ENCODE measurements at places on chromosomes 6 and 20.
A peak's percentile ranks its signal among the peaks of the same experiment; 100 is the strongest.

GRCh38 chr20:43065299-43065698, 124.4 kb downstream of the PTPRT start:
- DNase-seq = no peak

GRCh38 chr6:6260196-6260722, 60.2 kb downstream of the F13A1 start:
- no peak for DNase-seq

DNA sequence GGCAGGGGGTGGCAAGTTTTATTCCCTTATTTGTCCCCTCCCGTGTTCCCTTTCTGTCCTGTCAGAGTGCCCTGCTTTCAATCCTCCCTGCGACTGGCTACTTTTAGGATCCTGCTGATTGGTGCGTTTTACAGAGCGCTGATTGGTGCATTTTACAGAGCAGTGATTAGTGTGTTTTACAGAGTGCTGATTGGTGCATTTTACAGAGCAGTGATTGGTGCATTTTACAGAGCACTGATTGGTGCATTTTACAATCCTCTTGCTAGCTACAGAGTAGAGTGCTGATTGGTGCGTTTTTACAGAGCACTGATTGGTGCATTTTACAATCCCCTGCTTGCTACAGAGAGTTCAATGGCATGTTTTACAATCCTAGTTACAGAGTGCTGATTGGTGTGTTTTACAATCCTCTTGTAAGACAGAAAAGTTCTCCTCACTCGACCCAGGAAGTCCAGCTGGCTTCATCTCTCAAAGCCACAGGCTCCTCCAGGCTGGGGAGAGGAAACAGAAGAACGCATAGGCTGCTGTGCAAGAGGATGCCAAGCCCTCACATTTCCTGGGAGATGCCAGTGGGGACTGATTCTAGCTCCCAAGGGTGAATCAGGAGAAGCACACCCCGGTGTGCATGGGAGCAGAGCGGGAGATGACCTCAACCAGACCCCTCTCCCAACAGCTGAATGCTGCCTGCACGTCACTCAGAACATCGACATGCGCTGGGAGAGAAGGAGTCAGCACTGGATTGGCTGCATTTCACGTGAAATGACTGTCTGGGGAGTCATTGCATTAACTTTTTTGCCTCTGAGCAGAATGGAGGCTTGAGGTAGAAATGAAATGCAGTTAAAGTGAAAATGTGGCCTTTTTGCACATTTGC, 48.3 kb upstream of the SLC22A23 start:
- no peak for DNase-seq

DNA sequence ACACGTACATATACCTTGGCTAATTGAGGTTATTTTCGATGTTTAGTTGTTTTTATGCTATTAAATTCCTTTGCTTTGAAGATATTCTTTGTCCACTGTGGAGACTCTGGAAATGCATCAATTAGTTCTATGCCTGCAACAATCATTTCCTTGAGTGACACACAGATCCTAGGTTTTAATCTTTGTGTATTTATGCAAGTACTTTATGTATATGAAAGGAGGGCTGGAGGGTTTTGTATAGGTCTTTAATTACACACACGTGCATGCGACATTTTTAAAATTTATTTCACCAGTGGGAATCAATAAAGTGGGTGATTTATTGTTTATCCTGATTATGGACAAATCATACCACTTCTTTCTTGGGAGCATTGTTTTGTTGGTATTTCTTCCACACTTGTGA, 57.3 kb downstream of the ZFAND3 start:
- peak; percentile 28 for DNase-seq

DNA sequence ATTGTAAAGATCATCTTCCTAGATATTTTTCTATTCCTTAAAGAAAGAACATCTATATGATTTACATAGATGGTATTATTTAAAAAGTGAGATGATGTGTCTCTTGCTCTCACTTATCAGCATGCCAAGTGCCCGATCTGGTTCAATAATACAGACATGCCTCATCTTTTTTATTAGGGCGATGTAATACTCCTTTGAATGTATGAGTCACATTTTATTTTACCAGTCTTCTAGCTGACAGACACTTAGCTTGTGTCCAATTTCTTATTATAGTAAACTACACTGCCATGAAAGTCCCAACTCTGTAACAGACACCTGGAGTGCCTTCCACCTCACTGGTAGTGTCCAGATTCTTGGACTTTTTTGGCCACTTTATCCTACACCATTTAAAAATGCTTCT, 586.6 kb upstream of the BTBD3 start:
- DNase-seq = no peak

DNA sequence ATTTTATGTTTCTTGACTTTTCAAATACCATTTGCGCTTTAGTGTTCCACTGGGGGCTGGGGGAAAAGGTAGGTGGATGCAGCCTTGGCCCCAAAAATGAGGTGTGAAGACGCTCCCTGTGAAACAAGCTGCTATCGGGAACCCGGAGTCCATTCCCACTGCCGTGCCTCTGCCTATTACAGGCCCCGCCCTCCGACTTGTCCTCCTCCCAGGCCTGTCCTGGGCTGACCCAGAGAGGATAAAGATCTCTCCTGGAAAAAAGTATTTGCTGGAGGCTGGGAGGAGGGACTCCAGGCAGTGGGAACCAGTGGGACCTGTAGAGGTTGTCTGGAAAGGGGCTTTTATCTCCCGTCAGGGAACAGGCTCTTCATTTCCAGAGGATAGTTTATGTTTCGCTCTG, 215.0 kb downstream of the SLC24A3 start:
- no peak for DNase-seq

- peak; percentile 36 for DNase-seq
Measured at GRCh38 chr6:99736302-99736701, 129.7 kb downstream of the PRDM13 start.

GRCh38 chr6:151093706-151094105, 146.1 kb upstream of the AKAP12 start:
- no peak for DNase-seq

DNA sequence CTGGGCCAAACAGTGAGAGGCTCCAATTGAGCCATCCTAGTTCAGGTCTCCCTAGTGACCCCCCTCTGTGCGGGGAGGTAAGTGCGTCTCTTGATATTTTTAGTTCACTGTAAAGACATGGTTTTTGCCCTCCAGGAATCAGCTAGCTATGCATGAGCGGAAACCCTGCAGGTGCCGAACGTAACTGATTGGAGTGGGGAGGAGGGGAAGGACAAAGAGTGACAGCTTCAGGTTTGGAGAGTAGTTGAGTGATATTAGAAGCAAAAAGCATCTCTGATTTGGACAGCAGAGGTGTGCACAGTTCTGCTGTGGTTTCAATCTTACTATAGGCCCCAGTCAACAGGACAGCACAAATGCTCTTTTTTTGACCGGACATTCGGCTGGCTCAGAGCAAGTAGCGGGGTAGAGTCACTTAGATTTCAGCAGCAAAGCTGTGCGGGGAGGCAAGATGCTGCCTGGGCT, 31.8 kb downstream of the TBC1D7 start:
- peak; percentile 24 for DNase-seq

DNA sequence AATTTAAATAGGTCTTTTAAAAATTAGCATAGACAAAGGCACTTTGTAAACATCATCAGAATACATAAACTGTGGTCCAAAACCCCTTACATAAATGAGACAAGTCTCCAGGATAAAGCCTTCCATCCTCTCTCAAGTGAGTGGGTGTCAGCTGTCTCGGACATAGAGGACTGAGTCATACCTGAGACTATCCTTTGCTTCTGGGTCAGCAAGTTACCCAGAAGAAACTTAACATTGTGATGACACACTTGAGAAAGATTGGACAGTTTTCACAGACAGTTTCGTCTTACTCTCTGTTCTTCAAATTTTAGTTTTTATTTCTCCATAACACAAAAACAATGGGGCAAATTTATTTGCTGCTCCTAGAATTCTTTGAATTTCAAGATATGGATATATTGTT, 838.0 kb downstream of the DHX35 start:
- DNase-seq = no peak

DNA sequence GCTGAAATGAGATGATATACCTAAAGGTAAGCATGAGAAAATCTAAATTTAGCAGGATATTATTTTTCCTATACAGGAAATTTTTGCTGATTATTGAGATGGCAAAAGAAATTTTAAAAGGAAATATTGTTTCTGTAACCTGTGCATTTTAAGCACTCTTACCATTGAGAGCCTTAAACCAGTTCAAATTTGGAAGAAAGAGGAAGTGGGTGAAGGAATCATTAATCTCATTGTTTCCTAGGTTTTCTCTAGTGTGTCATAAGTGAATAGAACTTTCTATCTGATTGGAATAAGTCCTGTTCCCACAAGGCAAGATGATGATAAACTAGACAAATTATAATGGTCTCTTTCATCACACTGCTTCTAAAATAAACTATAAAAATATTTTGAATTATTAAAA, 22.4 kb upstream of the FKBP1C start:
- DNase-seq = no peak

DNA sequence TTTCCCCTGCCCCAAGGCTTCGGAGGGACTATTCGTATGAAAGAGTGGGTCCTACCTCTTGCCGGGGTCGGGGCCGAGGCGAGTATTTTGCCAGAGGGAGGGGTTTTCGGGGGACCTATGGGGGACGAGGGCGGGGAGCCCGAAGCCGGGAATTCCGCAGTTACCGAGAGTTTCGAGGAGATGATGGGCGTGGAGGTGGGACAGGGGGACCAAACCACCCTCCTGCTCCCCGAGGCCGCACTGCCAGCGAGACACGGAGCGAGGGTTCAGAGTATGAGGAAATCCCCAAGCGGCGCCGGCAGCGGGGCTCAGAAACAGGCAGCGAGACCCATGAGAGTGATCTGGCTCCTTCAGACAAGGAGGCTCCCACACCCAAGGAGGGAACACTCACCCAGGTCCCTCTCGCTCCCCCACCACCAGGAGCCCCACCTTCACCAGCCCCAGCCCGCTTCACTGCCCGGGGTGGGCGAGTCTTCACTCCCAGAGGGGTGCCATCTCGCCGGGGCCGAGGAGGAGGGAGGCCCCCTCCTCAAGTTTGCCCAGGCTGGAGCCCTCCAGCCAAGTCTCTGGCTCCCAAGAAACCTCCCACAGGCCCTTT, 11.3 kb downstream of the PRRC2A start:
- DNase-seq = no peak

DNA sequence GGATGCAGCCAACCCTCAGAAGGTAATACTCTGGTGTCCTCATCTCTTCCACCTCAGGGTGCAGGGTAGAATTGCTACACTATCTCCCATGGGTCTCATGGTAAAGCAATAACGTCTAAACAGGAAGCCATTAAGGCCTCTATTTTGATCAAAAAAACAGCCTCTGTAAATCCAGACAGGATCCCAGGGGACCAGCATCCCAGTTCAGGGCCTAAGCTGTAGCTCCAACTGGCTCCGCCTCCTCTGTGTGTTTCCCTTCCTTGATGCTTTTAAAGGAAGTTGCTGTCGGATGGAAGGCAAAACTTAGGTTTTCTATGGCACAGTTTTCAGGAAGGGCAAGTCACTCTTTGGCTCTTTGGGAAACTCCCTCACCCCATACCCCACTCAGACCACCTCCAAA, 222.0 kb downstream of the MAFB start:
- DNase-seq = no peak

GRCh38 chr6:133240511-133241085, 559 bp upstream of the EYA4 start:
- no peak for DNase-seq

DNA sequence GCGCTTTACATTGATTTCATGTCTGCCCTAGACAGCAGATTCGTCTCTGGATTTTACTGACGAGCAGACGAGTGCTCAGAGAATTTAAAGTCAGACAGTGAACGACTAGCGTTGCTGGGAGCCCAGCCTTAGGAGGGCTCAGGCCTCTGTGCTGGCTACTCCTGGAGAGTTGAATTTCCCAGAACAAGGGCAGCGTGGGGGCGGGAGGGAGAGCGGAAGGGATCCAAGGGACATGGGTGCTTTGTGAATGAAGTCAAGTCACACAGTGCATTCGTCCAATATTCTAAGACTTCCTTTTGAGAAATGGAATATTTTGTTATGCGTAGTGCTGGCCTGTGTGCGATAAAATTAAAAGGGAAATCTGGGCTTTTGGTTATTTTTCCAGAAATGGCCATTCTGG, 126.5 kb downstream of the MYLK4 start:
- no peak for DNase-seq

DNA sequence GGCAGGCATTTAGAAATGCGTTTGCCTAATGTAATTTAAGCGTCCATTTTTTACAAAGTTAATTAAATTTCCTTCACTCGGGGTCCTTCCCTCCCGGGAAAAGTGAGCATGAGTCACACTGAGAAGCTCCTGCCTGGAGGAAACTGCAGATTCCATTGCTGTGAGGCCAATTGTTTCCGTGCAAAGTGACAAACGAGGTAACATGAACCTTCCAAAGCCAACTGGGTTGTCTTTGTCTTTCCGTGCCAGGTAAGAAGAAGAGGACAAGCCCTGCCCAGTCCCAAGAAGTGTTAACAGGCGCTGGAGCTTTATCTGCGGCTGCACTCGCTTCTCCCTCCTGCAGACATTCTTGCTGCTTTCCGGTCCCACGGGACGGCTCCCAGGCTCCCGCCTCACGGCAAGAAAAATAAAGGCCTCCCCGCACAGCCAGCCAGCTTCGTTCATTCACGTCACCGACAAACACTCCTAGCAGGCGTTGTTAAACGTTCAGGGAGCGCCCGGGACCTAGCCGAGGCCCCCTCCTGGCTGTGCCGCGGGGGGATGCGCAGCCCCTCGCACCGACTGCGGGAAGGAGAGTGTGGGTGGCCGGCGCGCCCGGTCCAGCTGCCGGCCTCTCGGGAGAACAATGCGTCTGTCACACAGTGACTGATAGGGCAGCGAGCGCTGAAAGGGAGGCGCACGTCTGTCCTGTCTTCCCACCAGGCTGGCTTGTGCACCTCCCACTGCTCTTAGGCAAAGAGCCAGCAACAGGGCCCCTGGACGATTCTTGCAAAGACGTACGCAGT, 61.5 kb upstream of the HDDC2 start:
- DNase-seq = peak; percentile 94

DNA sequence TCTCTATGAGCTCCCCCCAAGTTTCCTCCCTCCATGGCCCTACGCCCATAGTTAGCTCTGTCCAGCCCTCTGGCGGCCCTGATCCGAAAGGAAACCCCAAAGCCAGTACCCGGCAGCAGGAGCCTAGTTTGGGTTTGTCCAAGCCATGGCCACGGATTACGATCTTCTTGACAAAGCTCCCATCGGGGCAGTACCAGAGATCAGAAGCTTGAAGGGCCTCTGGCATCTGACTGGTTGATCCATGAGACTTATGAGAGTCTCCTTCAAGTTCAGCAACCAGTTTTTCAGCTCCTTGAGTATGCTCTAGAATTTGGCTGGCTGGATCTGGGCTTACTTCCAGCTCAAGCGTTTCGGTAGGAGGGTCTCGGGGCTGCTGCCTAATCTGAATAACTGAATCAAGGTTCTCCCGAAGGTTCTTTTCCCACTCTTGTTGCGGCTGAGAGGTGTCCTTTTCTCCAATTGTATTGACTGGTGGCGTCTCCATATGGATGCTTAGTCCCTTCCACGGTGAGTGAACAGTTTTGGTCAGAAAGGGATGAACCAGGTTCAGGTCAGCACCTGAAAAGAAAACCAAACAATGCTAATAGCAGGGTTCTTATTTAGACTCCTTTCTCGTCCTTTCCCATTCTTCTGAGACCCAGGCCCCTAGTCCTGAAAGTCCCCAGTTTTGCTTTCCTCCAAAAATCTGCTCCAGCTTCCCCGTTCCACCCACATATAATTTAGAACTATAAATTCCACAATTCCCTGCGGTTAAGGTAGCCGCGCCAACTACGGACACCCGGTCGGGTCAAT, 595 bp downstream of the FKBPL start:
- DNase-seq = no peak

All from NCI-H69 (cell line).